CD4-positive, alpha-beta memory T cell (primary cell): ENCODE measurements at places on chromosomes 3 and 15.

DNA sequence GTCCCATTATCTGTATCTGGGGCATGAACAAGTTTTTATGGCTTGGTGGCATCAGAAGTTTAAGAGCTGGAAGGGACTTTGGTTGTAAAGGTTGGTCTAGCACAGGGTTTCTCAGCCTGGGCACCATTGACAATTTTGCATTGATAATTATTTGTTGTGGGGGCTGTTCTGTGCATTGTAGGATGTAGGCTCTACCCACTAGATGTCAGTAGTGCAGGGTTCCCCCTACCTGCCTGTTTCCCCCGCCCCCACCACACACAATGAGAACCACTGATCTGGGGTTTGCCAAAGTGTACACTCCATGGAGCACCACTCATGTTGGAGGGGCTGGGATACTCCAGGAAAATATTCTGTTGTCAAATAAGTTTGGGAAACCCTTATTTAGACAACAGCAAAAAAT, 42.7 kb downstream of the PLCL2 start:
- DNase-seq, result no peak

DNA sequence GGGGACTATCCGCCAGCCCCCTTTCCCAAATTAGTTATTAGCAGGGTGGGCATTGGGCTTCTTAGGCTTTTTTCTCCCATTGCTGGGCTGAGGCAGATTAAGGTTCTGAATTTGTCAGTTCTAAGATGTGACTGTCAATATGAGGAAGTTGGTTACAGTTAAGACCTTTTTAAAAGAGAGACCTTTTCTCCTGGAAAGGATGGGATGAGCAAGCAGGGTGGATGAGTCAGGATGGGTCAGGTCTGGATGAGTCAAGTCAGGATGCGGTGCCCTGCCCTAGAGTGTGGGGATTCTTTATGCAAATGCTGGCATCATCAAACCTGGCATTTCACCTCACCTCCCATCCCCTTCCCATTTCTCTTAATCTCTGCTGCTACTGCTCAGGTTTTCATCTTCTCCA, 1.9 kb downstream of the AEN start:
- no peak for DNase-seq

DNA sequence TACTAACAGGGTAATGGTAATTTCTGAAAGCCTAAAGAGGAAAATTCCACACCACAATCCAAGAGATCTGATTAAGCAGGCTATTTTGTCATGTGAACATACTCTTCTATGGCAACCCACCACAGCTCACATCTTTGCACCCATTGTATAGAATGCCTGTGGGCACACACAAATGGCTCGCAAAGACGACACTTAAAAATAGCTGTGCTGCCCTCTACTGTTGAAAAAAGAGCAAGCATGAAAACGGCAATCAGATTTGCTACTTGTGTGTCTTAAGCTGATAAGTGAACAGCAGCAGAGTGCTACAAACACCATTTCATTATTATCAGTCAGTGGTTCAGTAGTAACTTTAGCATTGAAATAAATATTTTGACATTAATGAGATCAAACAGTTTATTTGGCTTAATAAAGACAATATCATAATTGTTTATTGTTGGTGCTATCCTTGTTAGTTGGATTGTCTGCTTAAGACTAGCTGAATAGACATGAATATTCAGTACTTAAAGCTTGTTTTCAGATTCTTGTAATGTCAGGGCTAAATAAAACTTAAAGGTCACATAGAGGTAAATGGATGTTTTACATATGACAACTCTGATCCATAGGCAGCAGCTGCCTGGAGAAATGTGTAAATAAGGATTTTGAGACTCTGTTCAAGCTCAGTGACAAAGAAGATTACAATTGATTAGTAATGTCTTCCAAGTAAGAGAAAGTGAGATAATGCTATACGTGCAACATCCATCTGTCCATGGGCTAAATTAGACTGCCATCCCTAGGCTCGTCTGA, 199.1 kb downstream of the LRRN1 start:
- DNase-seq, result peak; percentile 3

DNA sequence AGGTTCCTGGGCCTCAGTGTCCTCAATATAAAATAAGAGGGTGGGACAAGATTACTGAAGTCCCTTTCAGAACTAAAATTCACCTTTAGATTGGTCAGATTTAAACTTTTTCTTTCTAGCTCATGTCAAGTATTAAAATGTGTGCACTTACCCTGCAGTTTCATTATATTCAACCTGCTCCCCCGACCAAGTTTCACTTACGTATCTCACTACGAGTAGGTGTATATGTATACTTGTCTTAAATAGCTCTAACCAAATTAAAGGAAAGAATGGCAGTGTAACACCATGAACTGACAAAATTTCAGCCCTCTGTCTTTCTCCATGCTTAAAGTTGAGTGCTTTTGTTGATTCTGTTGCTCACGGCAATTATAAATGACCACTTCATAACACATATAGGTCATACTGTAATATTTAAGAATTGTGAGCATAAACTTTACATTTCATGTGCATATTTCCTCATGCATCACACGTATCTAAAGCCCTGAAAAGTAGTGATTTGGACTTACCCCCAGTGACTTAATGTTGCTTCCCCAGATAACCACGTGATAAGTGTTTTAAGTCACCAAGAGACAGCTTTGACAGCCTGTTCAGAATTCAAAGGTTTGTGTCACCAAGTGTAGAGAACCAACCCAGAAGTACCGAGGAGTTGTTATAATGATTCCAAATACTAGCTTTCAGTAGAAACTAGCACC, 70.0 kb downstream of the PGPEP1L start:
- DNase-seq, result no peak

- no peak for DNase-seq
Observed at GRCh38 chr3:48039487-48040190, 23.4 kb upstream of the MAP4 start.

- no peak for DNase-seq
Observed at GRCh38 chr3:194654443-194654842, 17.5 kb downstream of the LSG1 start.
